ENCODE measurements at places on chromosomes 13 and 19.
A peak's percentile ranks its signal among the peaks of the same experiment; 100 is the strongest.

DNA sequence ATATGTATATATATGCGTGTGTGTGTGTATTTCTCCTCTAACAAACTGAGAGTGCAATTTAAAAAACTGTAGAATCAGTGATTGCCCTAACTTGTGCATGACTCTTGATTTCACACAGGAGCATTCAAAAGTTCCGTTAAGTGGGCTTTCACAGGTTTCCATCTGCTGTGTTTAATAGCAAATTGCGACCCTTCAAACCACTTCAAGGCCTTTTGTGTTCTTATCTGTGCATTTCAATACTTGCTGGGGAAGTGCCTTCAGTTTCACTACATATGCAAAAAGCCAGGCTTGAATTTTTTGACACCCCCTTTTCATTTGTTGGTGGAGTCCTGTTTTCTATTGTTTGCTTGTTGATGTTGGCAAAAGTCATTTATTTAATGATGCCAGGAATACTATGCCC lies 158.0 kb downstream of the TM9SF2 start:
- DNase-seq: no peak

DNA sequence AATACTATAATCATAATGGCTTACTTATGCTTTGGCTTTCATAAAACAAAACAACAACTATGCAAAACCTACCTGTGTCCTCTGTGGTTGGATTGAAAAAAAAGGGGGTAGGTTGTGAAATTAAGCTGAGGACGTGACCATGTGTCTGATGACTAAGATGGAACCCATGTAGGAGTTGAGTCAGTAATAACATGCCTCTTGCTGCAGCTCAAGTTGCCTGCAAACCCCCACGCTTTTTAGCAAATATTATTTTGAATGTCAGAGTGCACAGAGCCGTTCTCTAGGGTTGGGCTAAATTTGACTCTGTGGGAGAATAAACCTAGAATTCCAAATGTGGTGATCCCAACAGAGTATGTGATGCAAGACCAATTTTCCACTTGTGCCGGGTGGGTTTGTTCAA lies 209.3 kb downstream of the KCNRG start:
- DNase-seq: no peak

DNA sequence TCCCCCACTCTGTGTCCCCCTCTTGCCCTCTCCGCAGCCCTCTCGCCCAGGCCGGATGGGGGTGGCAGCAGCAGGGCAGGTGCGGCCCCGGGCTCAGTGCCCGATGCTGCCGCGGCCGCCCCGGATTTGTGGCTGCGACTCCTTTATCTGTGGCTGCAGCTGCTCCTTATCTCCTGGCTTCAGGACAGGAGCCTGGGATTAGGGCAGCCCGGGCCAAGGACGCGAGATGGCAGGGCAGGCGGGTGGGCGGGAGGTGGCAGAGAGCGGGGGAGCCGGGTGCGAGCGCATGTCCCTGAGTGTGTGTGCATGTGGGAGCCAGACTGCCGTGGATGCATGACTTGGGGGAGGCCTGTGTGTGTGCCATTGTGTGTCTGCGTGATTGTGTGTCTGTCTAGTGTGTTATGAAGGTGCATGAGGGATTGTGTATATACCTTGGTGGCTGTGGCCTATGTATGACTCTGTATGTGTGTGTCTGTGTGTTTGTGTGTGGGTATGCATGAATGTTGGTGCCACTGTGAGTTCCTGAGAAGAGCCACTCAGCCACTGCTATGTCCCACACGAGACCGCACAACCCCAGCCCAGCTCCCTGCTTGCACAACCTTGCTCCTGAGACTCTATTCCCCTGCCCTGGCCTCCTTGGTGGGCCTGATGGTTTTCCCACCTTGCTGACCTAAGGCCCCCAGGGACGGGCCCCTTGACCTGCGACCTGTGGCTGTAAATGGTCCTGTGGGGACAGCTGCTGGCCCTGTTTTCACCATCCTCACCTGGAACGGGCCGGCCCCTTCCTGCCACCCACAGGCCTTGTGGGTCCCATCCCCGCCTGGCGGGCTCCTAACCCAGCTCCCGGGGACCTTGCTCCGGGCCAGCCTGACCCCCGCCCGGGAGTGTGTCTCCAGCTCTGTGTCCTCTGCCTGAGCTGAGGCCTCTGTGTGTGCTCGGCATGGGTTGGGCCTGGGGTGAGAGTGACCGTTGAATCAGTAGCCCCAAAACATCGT lies 5.3 kb upstream of the NRTN start:
- no peak for DNase-seq

GRCh38 chr13:102856557-102856956 lies 10.7 kb downstream of the ERCC5 start:
- no peak for DNase-seq

GRCh38 chr19:49434907-49435583 lies 6.3 kb downstream of the SLC17A7 start:
- DNase-seq: no peak

GRCh38 chr19:10018263-10018662 lies 5.0 kb downstream of the RDH8 start:
- DNase-seq: no peak

GRCh38 chr13:108154421-108154858 lies 60.9 kb downstream of the LIG4 start:
- no peak for DNase-seq

GRCh38 chr19:40266119-40266518 lies 19.0 kb downstream of the AKT2 start:
- no peak for DNase-seq

DNA sequence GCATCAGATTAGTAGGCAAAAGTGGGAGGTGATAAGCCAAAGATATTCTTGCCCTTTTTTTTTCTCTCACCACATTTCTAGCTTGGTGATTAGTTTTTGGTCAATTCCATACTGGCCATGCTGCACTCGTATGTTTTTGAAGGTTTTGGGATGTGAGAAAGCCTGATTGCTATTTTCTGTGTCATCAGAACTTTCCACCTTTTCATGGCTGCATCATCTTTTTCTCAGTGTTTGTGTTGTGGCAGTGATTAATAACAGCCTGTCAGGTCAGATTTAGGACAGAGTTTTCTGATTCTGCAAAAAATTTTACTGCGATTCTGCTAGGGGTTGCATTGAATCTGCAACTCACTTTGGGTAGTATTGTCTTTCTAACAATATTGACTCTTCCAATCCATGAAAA lies 32.9 kb downstream of the PSG1 start:
- DNase-seq: no peak

DNA sequence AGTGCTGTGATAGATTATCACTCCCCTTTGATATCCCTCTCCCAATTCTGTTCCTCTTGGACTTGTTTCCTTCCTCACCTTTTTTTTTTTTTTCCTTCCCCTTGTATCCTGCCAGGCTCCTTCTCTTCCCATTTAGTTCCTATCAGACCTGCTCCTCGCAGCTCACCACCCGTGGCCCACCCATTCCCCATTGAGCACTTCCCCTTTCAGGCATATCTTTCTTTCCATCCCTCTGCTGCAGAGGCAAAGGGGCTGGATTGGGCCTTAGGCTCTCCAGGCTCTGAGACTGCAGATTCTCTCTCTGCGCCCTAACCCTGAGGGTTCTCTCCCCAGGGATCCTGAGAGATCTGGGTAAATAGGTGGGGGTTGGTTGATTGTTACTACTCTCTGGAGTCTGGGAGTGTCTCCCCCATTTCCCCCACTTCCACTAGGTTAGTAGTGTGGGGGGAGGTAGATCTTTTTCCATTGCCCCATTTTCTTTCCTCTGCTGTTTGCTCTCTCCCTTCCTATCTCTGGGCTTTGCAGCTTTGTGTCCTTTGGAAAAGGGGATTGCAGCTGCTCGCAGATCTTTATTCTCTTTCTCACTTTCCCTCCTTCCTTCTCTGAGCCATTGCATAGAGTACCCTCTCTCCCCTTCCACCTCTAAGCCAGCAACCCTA lies 2.3 kb downstream of the ARHGAP35 start:
- no peak for DNase-seq

- no peak for DNase-seq
Observed at GRCh38 chr13:77230560-77230959, 96.3 kb downstream of the MYCBP2 start.

DNA sequence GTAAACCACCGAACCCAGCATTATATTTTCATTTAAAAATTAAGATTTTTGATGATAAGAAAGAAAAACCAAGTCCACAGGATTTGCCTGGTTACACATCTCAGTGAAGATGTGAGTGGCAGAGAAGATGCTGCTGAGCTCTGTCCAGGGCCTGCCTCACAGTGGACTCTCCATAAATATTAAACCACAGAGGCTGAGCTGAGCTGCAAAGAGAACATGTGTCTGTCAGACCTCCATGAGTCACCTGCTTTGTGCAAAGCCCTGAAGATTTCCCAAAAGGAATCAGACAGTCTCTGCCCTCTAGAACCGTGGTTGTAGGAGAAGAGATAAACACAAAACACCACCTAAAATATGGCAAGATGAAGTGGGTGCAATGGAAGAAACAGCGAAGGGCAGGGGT lies 127.2 kb upstream of the TSC22D1 start:
- peak; percentile 0 for DNase-seq

DNA sequence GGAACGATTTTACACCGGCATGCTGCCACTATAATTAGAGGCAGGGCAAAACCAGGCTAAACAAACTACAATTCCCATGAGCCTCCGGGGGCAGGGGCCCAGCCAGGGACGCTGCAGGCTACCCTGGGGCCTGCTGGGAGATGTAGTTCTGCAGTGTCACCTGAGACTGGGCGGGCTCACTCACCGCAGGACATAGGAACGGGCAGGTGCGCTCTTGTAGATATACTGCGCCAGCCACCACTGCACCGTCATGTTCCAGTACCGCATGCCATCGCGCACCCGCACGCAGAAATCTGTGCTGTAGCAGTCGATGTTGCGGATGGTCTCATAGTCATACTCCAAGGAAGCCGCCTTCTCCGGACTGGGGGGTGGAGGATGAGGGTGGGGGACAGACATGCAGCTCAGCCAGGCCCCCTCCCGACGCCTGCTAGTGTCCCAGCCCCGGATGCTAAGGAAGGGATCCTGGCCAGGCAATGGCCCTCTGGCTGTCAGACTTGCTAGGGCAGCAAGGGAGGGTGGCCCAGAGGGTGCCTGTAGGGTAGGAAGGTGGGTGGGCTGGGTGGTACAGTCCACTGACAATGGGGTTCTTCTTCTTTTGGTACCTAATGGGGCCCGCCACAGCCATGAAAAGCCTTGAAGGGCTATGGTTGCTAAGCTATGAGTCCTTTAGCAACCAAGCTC lies 5.8 kb upstream of the TMC4 start:
- DNase-seq: no peak

GRCh38 chr13:112765731-112766130 lies 75.9 kb downstream of the ATP11A start:
- no peak for DNase-seq

DNA sequence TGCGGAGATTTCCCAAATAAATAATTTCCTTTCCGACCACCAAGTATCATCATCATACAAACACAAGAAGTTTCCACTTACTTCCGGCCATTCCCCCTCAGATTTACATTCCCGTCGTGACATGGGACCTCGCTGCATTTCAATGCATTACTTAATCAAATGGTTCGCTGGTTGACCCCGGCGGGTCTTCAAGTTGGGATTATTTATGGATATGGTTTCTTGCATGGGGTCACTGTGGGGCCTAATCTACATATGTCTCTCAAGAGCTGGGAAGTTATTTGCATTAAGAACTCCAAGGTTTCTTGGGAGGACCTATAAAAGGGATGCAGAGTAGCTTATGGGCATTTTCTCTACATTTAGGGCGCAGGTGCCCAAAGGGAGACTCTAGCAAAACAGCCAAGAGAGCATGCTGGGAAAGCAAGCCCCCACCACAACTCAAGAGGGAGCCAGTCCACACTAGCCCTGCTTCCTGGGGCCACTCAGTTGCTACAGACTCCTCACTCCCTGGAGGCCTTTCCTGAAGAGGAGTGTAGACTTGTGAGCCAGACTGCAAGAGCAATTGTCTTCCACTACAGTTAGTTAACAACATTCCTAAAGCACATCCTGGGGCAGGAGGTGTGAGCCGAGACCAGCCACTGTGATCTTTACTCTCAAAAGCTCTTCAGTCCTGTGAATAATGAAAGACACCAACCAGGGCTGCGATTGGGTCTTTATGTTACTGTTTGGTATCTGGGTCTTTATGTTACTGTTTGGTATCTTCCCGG lies 125.3 kb downstream of the KATNAL1 start:
- no peak for DNase-seq

DNA sequence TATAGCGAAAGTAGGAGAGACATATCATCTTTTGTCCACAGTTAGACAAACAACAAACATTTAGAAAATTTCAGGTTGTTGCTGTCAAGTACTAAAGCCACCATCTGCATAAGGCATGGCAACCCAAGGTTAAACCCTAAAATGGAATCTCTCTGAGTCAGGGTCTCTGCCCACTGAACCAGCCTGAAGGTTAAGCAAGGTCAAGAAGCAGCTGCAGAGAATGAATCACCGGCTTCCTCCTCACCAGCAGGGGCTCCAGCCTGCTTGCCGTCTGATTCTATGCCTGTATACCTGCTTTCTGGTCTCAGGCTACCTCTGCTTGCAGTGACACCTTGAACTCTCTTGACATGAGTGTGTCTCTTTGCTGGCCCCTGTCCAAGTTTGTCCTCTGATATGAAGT lies 726.2 kb upstream of the SGCG start:
- DNase-seq: no peak

DNA sequence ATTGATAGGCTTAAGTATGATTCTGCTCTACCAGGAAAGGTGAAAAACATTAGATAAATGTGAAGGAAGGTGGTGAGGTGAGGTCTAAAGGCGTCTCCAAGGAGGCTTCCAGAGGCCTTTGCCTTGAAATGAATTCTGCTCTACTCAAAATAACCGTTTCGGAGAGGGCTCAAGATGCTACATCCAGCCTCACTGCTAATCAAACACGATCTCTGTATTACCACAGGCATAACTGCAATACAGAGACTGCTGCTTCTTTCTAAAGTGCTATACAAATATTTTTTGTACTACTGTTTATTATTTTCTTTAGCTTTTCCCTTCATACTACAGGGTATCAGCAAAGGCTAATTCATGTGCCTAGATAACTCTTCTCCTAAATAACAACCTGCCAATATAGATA lies 16.8 kb downstream of the MBNL2 start:
- no peak for DNase-seq

DNA sequence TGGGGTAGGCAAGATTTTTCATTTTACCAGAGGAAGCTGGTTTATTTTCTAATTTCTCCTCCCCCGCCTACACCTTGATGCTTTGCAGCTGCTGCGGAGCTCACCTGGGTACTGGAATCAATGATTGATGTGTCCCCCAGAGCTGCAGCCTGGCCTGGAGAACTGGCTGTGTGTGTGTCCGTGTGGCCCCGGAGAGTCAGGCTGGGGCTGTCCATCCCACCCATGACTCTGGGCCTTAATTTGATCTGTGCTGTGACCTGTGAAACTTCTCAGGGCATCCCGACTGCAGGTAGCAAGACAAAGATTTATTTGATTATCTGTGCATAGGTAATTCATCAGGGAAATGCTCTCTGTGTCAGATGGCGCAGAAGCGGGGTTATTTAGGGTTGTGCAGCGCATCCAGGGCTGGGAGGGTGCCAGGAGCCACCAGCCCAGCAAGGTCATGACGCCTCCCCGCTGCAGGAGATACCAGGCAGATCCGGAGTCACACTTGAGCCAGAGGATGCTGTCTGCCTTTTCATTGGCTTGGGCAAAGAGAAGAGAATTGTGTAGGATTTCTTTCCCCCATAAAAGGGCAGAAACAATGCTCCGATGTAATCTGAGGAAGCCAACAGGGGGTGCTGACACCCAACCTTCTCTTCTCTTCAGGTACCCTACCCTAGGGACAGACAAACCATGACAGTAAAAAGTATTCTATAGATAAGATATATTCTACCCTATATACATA lies 346.6 kb downstream of the TSHZ3 start:
- no peak for DNase-seq

GRCh38 chr13:44249431-44249836 lies 124.2 kb upstream of the SERP2 start:
- no peak for DNase-seq
